COR-L47 (cell line): ENCODE measurements at places on chromosomes 6 and 20.

DNA sequence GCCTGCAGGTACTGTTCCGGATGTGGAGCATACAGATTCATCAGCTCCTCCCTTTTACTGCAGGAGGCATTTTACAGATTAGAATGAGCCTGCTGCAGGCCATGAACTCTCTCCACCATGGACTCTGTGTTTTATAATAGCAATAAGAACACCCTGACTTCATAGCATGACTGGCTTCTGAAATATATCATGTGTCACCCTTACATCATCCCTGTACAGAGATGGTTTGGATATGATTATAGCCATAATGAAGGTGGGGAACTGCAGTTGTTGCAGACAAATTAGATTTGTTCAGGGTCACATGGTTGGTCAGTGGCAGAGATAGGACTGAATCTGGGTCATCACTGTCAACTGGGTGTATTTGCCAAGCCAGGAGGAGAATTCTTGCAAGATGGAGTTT, 100.7 kb downstream of the FOXO3 start:
- no peak for DNase-seq

DNA sequence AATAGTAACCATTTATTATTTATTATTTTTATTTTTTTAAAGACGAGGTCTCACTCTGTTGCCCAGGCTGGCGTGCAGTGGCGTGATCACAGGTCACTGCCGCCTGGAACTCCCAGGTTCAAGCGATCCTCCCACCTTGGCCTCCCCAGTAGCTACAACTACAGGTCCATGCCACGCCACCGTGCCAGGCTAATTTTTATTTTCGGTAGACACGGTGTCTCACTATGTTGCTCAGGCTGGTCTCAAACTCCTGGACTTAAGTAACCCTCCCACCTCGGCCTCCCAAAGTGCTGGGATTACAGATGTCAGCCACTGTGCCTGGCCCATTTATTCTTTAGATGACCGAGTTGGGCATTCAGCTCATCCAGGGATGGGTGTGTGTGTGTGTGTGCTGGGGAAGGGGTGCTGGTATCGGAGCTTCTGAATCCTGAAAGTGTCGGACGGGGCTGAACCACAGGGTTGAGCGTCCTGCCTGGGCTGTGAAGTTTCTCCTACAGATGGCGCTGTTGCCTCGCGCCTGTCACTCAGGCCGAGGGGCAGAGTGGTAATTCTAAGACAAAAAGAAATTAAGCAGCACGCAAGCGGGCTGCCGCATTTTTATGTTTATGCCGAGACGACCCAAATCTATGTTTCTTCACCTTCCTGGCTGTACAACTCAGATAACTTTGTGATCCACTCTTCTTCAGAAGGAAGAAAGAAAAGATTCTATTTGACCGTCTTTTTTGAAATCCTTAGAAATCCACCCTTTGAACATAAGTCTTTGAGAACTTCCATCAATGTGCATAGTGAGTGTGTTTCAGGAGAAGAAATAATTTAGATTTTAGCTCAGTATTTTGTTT, 252.8 kb downstream of the CDH26 start:
- DNase-seq: peak; percentile 46

GRCh38 chr20:25750765-25751696, 54.4 kb upstream of the ZNF337 start:
- DNase-seq: peak; percentile 60

GRCh38 chr6:77652739-77653138, at the start of gene MEI4:
MEI4 (plus strand) TSS chr6:77653039; CDS start chr6:77690672, 37,633 bp downstream.
- no peak for DNase-seq

- DNase-seq: no peak
Observed at GRCh38 chr6:147467428-147467827, 41.1 kb upstream of the SAMD5 start.

- DNase-seq: no peak
Observed at GRCh38 chr6:3376064-3376463, 80.8 kb downstream of the SLC22A23 start.

DNA sequence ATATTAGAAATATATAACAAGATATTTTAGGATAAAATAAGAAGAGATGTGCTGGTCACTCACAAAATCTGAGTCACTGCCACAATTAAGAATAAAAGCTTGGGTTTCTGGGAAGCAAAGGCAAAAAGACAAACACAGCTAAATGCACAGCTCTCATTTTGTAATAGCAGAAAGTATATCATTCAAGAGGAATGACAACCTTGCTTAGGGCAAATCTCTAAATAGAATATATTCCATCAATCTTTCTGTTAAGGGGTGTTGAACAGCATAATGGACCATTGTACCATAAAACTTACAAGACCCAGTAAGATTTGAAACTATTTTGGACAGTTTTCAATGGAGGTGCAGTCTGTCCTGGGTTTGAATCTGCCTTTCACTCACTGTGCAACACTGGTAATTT, 464.9 kb upstream of the SOX4 start:
- DNase-seq: no peak

DNA sequence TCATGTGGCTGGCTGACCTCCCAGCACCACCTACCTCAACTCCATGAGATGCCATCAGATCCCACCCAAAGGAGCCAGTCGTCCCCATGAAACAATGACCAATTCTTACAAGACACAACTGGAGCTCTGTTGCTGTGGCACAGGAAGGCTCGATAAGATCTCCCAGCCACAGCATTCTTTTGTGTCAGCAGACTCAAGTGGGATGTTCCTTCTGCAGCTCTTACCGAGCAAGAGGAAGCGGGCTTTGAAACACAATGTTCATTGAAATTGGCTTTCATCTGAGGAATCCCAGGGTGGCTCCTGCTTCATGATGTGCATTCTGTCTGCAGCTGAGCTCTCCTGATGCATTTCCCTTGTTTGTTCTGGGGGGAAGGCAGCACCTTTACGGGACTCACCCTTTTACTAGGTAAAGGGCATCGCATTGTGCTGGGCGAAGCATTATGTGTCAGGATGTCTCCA, 222.0 kb upstream of the SGK1 start:
- DNase-seq: no peak

- no peak for DNase-seq
Observed at GRCh38 chr20:63521602-63522001, 1.0 kb downstream of the PPDPF start.

- DNase-seq: no peak
Observed at GRCh38 chr20:539848-540247, 3.7 kb downstream of the CSNK2A1 start.

DNA sequence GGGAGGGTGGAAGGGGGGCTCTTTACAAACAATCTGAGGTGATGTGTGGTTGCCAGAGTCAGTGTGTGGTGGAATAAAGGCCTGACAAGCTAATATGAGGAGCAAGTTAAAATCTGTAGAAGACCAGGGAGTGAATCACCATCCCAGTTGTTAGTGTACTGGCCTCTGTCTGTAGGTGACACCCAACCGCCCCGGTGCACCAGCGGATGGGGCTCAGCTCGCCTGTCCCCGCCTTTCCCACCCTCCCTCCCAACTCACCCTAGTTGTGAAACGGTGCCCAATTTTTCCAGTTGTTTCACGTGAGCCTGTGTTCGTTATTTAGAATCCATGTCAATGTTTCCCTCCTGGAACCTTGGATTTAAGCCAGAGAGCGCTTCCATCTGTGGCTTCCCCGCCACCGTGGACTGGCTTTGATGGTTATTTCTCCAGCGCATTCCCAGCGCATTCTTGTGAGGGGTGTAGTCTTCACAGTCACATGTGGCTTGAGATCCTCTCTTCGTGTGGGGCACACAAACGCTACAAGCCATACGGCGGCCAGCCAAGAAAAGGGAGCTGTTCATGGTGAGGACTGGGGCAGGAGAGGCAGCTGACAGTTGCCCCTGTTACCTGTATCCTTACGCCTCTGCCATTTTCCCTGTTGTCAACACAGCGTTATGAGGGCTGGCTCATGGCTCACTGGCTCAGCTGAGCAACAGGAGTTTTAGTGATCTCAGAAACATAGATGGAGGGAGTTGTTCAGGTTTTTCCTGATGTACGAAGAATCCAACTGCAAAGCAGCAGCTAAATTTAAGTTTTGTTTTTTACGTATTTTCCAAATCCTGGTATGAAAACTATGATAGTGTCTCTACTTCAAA, 137.6 kb downstream of the ZDHHC14 start:
- DNase-seq: no peak

- no peak for DNase-seq
Observed at GRCh38 chr6:35052694-35053565, 88.2 kb downstream of the TCP11 start.

DNA sequence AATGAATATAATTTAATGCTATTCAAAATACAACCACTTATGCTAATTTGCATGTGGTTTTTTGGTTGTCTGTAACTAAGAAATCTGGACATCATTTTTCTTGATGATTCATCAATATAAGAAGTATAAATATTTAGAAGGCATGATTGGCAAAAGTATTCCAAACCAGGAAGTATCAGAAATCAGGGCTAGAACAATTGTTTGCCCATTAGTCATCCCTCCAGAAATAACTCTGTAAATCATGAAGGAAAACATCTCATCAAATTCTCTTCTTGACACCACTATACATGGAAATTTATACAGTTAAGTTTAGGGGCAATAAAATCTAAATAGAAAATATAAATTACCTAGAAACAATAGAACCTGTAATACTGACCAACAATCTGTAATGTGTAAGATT, 554.7 kb upstream of the HS3ST5 start:
- no peak for DNase-seq

- DNase-seq: no peak
Observed at GRCh38 chr6:158219228-158219627, 51.1 kb downstream of the GTF2H5 start.

- DNase-seq: no peak
Observed at GRCh38 chr20:62647521-62648317, 5.4 kb downstream of the SLCO4A1 start.

DNA sequence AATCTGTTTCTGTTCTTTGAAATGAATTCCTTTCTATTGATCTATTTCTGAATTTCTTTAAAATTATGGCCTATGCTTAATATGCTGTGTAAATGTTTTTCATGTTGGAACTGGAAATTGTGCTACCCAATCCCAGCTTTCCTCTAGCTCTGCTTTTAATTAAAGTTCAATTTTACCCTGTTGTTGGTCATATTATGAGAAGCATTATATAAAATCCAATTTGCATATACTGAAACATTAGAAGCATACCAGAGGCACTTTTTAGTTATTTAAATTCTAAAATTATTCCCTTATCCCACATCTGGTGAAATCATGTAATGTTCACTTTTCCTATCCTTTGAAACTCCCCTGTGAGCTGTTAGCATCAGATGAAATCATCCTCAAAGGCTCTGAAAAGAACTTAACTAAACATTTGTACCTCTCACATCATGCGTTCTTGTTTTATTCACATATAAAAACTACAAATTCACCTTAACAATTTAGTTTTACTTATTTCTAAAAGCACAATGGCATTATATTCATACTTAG, 160.6 kb upstream of the COL21A1 start:
- no peak for DNase-seq

- DNase-seq: no peak
Observed at GRCh38 chr6:3301506-3301905, 42.8 kb downstream of the PSMG4 start.

DNA sequence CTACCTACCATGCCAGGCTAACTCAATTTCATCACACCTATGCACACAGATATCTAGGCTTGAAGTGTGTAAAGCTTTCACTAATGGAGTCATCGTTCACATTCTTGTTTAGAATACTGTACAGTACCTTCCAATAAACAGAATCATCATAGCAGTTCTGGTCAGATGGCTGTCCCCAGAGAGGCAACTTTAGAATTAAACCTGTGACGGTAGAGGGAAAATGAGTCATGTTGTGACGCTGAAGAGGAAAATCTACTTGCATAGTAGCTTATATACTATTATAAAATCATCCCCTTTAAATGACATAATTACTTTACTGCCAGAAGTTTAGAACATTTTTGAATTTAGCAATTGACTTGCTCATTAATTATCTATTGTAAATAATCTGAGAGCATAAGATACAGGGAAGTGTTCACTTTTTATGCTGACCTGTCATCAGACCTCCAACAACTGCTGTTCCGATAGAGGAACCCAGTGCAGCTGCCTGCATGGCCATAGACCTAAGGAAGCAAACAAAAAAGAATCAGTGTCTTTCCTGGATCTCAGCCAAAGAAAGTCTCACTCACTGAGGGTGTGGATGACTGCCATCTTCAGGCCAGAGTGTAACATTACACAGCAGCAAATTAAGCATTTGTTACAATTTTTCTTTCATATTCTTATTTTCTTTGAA, 29.8 kb downstream of the RHAG start:
- peak; percentile 88 for DNase-seq

DNA sequence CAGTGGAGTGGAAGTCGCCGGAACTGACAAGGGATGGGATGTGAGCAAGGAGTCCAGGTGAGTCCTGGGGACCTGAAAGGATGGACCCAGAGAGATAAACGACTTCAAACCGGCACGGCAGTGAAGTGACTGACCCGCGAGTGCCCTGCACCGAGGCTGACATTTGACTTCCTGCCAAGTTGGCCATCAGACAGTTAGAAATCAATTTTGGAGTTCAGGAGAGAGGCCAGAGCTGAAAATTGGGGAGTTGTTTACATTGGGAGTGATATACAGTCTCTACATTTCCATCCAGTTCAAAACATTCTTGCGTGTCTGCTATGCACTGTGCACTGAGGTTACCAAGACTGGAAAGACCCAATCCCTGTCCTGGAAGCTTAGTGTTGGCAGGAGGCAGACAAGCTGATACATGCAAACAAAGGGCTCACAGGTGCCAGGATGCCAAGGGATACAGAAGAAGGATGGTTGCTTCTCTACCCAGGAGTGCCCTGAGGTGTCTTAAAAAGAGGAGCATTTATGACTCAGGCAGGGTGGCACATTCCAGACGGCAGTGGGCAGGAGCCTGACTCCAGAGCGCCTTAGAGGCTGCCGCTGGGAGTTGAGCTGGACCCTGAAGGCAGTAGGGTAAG, 186.6 kb downstream of the MTHFD1L start:
- no peak for DNase-seq

DNA sequence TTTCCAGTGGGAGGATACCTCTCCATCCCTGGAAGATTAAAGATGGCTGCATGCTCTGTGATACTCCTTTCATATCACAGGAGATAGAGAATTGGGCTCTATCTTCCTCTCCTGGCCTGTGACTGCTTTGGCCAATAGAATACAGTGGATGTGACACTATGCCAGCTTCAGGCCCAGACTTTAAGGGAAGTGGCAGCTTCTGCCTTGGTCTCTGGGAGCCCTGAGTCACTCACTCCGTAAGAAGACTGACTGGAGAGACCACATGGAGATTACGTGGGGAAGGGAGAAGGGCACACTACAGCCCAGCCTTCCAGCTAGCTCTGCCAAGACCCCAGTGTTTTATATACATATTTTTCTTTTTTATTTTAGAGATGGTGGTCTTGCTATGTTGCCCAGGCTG, 10.4 kb upstream of the MMP9 start:
- no peak for DNase-seq

DNA sequence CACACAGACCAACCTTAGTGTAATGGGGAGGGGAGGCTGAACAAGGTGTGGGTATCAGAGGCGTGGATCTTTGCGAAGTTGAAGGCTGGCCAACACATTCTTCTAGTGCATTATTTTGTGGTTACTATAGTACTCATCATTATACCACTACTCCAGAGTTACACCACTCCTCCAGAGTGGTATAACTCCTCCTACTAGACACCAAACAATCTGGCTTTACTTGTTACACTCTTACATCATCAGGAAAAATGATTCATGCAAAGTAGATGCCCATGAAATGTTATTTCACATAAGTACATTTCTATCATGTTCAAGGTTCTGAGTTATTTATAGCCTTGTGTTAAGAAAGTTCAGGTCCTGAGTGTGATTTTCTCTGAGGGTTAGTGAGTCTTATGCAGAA, 443.1 kb upstream of the OPRM1 start:
- DNase-seq: no peak

- peak; percentile 3 for DNase-seq
Observed at GRCh38 chr6:49713346-49713745, at the start of gene CRISP2. CRISP2 (minus strand) TSS chr6:49713543; CDS start chr6:49709196, 4,347 bp downstream.
